ENCODE measurements at places on chromosomes 1 and 21. TPM values are rescaled to one million over a fixed set of nuclear protein-coding genes. Genes with fewer than 3 reads are reported as not detected.

Gene ETNK2
- 3.1 TPM for total RNA-seq

Gene TENT5C
- total RNA-seq: 6.6 TPM

Gene RIIAD1
- total RNA-seq: 2.7 TPM

Gene CAMTA1
- 36.4 TPM for total RNA-seq

Gene TRAF3IP3
- total RNA-seq: 1.4 TPM

Gene SPAG17
- 1.2 TPM for total RNA-seq

GRCh38 chr1:227010645-227011044 lies 70.6 kb downstream of the COQ8A start:
- DNase-seq: no peak

- DNase-seq: no peak
Observed at GRCh38 chr1:201870397-201870796, 18.3 kb upstream of the SHISA4 start.

GRCh38 chr1:204670152-204670927 lies 15.2 kb downstream of the LRRN2 start:
- peak; percentile 79 for DNase-seq

- peak; percentile 75 for DNase-seq
Observed at GRCh38 chr1:1200876-1201810, 5.2 kb downstream of the TNFRSF18 start.

GRCh38 chr1:207268337-207268736 lies 53.1 kb upstream of the CD55 start:
- peak; percentile 38 for DNase-seq

DNA sequence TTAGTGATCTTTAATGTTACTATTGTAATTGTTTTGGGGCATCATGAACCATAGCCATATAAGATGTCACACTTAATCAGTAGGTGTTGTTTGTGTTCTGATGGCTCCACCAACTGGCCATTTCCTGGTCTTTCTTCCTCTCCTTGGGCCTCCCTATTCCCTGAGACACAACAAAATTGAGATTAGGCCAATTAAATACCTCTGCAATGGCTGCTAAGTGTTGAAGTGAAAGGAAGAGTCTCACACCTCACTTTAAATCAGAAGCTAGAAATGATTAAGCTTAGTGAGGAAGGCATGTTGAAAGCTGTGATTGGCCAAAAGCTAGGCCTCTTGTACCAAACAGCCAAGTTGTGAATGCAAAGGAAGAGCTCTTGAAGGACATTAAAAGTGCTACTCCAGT lies 30.7 kb downstream of the PPP2R5A start:
- no peak for DNase-seq

DNA sequence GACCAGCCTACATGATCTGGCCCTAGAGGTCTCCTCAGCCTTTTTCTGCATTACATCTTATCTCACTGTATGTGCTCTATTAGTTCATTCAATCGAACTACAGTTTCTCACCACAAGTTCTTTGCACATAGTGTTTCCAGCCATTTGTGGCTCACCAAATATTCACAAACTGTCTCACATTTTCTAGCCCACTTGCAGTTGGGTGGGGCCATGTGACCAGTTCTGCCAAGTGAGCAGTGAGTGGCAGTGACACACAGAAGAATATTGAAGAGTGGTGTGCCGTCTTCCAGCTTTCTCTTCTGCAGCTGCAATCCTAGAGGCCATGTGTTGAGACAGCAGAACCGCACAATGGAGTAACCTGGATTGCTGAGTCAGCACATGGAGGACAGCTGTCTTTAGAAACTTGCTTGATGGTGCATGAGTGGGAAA lies 103.2 kb upstream of the ZNF644 start:
- DNase-seq: peak; percentile 85

DNA sequence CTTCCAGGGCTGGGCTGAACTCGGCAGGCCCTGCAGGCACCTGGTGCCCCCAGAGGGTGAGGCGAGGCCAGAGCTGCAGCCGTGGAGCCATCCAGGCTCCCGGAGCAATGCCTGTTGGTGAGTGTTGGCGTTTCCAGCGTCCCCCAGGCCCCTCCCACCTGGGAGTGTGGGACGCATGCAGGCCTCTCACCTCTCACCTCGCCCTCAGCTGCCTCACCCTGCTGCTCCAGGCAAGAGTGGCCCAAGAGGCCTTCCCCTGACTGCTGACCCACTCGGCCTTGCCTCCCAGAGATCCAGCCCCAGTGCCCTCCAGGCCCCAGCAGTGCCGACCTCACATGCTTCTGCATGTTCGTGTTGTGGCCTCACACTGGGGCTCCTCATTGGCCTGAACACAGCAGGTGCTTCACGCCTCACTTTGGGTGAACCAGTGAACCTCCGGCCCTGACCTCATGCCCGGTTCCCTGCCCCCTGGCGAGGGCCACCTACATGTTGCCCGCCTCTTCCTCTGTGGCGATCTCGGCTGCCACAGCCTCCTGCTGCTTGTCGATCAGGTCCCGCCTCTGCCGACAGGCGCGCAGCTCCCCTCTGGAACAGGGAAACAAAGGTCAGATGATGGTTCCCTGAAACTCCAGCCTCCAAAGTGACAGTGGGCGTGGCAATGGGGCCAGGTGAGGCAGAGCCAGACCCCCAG lies 17.0 kb downstream of the CFAP74 start:
- DNase-seq: no peak

GRCh38 chr1:226870026-226870400 lies 403 bp upstream of the PSEN2 start:
- no peak for DNase-seq

DNA sequence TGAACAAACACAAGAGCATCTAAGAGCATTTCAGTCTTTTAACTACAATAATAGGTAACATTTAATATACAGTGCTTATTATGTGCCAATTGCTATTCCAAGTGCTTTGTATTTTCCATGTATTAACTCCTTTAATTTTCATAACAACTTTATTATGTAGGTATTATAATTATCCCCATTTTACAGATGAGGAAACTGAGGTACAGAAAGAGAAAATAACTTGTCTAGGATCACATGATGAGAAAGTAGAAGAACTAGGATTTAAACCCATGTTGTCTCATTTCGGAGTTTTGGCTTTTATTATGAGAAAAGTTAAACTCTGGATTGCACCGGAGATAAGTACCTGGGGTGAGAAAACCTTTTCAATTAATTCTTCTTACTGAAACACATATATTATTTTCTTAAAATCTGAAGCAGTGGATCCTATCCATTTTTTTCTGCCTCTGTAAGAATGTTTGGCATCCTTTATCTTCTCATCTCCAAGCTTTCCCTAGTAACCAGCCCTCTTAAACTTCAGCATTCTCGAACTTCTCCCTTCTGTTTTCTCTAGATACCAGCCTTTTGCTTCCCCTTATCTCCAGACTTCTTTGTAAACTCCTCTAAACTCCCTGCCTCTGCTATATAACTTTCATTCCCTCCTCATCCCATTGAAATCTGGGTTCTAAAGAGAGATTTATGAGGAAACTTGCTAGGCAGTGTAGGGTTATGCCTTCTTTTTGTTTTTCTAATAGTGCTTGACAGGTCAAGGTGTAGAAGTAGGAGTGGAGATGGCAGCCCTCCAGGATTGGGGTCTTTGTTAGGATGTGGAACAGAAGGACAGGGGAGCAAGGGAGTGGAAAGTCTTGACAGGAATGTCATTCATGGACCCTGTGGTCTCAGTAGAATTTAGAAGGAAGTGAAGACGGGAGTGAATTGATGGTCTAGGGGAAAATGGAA lies 28.3 kb downstream of the POU2F1 start:
- no peak for DNase-seq

GRCh38 chr1:110612060-110612745 lies 6.0 kb upstream of the KCNA2 start:
- DNase-seq: no peak

DNA sequence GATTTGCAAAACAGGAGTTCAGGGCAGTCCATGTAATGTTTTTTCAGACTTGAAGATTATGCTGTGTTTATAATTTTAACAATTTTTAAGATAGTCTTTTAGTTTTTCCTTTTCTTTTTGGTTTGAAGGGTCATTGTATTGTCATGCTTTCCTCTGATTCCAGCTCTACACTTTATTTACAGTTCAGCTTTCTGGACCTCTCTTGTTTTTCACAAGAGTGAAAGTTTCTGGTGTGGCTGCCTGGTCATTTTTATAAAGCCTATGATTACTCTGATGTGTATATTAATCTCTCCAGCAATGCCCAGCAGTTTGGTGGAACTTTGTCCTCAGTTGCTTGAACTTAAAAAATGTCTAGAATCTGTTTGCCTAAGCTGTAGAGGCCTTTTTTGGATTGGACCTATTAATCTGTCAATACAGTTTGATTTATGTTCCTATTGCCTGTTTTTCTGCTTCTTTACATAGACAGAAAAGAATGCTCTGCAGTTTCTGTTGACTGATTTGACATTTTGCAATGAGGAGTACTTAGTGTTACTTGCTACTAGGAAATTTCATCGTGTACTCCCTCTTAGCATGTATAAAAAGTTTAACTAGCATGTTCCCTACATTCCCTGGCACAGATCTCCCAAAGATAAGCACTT lies 52.2 kb downstream of the XCL2 start:
- no peak for DNase-seq

GRCh38 chr1:115086176-115086830 lies 3.0 kb downstream of the TSPAN2 start:
- DNase-seq: no peak

DNA sequence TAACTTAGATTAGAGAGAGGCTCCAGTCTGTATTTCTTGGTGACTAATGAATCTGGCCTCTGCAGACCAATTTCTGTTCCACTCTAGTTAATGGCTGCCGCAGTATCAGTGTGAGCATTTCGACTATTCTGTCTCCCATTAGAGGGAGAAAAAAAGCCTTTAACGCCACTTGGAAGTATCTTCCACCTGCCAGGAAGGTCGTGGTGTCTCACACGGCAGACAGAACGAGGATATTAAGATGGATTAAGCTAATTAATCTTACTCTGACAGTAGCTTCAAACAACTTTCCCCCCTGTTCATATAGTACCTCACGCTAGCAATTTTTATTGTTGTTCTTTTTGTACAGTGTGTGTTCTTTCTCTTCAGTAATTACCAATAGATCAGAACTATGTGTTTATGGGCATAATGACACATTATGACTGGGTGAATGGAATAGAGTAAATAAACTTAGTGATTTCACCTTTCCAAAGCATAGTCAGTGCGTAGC lies 153.8 kb downstream of the ADGRL2 start:
- DNase-seq: no peak

Measured in muscle of leg (tissue), 16 donors.